Naive thymus-derived CD4-positive, alpha-beta T cell (primary cell): ENCODE measurements at places on chromosomes 1 and 21. TPM values are rescaled to one million over a fixed set of nuclear protein-coding genes. Genes with fewer than 3 reads are reported as not detected.

Gene RGS13
- not detected for total RNA-seq

Gene HUNK
- total RNA-seq, result not detected in 2 replicates

Gene FAM229A
- total RNA-seq, result 35.4 TPM

Gene C4BPB
- total RNA-seq, result 1.2 TPM
